ENCODE measurements at places on chromosomes 1 and 21.
A peak's percentile ranks its signal among the peaks of the same experiment; 100 is the strongest.

DNA sequence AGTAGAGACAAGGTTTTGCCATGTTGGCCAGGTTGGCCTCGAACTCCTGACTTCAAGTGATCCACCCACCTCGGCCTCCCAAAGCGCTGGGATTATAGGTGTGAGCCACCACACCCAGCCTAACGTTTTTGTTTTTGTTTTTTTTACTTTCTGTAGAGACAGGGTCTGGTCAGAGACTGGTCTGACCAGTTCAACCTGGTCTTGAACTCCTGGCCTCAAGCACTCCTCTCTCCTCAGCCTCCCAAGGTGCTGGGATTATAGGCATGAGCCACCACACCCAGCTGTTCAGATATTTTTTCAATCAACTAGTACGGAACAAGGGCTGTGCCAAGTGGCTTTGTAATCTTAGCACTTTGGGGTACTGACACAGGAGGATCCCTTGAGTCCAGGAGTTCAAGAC lies 209.5 kb downstream of the RERE start:
- DNase-seq: no peak

DNA sequence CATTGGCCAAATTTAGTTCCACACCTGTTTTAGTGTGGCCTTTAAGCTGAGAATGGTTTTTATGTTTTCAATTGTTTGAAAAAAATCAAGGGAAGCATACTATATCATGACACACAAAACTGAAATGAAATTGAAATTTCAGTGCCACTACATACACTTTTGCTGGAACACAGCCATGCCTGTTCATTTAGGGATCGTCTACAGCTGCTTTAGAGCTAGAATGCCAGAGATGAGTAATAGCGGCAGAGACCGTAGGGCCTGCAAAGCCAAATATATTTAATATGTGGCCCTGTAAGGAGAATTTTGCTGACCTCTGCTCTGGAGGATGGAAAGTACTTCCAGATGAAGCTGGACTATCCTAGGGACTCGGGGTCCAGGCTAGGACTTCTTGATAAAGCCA lies 62.5 kb upstream of the LYST start:
- no peak for DNase-seq

DNA sequence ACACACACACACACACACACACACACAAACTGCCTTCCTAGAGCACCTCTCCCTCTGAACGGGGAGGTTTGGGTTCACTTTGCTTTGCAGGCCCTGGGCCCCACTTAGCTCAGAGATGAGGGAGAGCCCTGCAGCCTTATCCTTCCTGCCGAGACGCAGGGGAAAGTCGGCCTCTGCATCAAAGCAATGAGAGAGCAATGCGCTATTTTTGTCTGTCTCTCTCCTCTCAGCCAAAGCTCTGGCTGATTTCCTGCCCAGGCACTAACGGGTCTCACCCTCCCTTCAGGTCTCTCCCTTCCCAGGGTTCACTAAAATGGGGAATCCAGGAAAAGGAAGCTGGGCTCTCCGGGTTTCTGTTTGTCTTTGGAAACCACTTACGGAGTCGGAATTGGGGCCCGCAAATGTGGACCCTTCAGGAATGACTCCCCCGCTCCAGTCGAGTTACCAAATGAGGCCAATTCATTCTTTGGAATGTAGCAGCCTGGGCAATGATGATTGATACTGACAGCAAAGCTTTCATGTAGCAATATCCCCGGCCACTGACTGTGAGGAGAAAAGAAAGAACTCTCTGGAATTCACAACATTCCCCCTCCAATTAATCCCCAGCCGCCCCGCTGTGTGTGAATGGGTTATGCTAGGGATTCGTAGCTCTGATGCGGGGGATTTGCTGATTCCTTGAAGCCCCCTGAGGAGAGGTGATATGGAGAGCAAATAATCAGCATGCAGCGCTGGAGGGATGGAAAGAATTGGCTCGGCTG lies 61.5 kb upstream of the WLS start:
- no peak for DNase-seq

- no peak for DNase-seq
These were observed 187.6 kb upstream of the PRMT6 start for GRCh38 chr1:106868828-106869227.

GRCh38 chr1:52403566-52404115 lies 582 bp downstream of the ORC1 start:
- peak; percentile 78 for DNase-seq

GRCh38 chr1:229579059-229579673 lies 20.7 kb upstream of the ABCB10 start:
- peak; percentile 79 for DNase-seq

GRCh38 chr1:25698252-25698651 lies 81.7 kb downstream of the MAN1C1 start:
- DNase-seq: no peak

DNA sequence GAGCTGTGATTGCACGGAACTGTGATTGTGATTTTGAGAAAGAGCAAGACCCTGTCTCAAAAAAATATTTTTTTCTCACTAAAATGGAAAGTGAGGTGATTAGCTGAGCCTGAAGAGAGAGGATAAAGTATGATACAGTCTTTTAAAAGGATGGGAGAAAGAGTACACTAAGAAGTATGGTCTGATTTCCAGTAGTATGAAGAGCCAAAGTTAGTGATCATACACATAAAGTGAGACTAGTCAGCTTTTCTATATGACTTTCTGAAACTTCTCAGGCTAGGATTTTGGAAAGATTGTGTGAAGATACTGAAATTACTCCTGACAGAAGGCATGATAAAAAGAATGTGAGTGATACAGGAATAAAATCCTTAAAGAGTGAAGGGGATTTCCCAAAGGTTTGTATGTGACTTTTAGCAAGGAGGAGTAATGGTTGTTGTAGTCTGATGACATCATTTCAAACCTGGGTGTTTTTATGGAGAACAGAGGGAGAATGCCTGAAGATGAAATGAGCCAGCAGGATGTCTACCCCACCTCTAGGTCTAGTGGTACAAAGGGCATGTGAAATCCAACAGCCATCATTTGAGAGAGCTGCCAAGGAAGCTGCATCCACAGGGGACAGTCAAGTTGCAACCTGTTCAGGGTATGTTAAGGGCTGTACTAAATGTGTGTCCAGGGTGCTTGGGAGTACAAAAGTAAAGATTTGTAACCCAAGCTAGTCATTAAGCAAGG lies 157.7 kb downstream of the PIK3R3 start:
- no peak for DNase-seq

DNA sequence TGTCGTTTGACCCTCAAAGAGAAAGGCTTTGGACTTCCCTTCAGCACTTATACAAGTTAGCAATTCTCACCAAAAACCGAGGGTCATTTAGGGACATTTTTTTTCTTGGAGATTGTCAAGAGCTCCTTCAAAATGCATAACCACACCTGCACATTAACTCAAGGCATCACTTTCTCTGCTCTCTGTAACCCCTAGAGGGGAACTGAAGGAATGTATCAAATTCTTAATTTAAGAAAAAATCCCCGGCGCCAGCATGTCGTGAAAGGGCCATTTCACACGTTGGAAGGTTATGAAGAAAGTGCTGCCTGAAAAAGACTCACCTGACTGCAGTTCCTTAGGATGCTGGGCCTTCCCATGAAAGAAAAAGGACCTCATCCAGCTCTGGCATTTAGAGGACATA lies 131.6 kb upstream of the ZC3H12A start:
- DNase-seq: no peak

DNA sequence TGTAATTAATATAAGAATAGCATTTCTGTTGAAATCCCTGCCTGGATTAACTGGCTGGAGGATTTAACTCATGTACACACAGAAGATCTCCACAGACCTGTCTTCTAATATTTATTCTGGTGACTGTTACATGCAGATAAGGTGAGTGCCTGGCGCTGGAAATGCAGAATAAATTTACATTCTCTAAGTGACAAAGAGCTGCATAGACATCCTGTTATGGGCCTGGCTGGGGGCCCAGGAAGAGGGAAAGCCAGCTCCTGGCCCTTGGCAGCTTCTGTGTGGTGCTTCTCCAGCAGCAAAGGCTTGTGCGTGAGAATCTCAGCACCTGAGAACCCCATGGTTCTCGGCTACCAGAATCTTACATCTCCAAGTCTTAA lies 446.6 kb downstream of the PTPRU start:
- no peak for DNase-seq

DNA sequence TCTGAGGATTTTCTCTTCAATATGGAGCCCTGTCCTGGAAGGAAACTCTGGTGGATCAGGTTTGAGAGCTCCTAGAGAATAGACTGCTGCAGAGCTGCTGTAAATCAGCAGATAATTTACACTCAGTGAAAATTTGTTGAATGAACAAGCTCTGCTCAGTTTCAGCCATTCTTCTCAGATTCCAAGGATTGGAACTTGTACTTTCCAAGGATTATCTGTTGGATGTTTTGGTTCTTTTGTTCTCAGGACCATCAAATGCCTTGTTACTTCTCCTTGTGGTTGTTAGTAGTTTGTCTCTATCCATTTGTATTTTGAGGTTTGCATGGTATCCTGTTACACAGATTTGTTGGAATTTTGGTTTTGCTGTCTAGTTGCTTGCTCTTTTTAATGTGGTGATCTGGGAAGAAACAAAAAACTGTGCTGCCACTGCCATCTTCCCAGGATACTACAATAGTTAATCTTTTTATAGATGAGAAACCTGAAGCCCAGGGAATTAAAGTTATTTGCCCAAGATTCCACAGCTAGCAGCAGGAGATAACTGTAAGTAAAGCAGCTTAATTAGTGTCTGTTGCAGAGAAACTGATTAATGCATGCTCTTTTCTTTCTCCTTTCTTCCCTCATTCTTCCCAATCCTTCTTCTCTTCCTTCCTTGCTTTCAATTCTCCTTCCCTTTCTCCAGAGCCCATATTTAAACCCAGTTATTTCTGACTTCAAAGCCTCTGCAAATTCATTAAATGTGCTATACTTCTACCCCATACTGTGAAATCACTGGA lies 21.7 kb upstream of the KIFAP3 start:
- DNase-seq: no peak

DNA sequence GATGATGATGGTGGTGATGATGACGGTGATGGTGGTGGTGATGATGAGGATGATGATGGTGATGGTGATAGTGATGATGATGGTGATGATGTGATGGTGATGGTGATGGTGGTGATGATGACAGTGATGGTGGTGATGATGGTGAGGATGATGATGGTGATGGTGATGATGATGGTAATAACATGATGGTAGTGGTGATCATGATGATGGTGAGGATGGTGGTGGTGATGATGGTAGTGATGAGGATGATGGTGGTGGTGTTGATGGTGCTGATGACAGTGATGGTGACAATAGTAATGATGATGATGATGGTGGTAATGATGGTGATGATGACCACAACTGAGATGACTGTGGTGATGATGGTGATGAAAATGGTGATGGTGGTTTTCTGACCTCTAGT lies 4.9 kb downstream of the ACTRT2 start:
- DNase-seq: no peak

DNA sequence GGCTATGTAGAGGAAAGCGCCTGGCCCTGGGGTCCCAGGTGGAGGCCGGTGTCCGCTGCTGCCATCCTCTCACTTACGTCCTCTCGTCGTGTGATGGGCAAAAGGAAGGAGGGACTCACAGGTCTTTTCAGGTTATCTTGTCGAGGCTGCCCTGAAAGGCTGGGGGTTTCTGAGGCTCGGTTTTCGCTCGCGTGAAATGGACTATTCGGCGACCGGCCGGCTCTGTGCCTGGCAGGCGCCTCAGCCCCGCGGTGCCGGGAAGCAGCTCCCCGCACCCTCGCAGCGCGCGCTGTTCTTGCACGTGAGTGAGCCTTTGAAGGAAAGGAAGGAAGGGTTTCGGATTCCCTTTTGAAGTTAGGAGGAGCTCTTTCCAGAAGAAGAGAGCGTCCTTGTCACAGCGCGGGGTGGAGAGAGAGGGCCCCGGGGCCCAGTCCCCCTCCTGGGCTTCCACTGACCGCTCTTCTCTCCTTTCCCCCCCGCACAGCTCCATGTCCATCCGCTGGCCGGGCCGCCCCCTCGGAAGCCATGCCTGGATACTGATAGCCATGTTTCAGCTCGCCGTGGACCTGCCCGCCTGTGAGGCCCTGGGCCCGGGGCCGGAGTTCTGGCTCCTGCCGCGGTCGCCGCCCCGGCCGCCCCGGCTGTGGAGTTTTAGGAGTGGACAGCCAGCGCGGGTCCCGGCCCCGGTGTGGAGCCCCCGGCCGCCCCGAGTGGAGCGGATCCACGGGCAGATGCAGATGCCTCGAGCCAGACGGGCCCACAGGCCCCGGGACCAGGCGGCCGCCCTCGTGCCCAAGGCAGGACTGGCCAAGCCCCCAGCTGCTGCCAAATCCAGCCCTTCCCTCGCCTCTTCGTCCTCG lies 57.2 kb downstream of the AJAP1 start:
- DNase-seq: no peak

DNA sequence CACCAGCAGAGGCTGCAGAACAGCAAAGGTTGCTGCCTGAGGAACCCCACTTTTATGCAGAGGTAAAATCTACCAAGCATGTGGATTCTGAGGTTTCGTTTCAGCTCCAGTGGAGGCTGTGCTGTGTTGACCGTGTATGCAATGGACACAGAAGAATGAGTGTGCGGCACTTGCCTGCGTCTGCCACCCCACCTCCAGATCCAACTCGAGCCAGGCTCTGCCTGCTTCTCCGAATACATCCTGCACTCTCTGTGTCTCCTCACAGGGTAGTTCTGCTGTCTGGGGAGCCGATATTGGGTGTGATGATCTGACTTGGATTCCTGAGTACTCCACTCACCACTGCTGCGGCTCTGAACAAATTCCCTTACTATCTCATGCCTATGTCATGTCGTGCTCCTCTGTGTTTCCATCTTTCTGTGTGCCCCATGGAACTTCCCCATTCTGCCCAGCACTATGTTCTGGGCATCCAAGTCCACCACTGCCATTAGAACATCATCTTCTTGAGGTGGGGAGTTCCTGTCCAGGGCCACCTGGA lies 129.8 kb downstream of the SLC45A1 start:
- DNase-seq: no peak

GRCh38 chr1:31762726-31763670 lies 1.1 kb downstream of the ADGRB2 start:
- peak; percentile 64 for DNase-seq

- no peak for DNase-seq
These were observed 18.0 kb upstream of the SDHB start for GRCh38 chr1:17071794-17072193.

DNA sequence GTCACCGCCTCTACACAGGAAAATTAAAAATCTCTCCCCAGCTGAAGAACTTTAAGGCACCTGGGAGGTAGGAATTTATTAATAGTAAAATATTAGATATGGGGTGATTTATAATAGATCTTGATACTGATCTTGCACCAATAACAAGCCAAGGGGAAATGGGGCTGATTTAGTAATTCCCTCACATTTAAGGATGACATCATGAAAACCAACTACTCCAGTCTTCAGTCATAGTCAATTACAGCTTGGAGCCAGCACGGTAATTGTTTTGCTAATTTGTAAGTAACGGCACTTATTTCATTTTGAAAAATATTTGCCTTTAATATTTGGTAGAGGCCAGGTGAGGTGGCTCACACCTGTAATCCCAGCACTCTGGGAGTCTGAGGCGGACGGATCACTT lies 92.8 kb downstream of the TGFBR3 start:
- DNase-seq: no peak
